ENCODE measurements at places on chromosomes 13 and 19. TPM values are rescaled to one million over a fixed set of nuclear protein-coding genes. Genes with fewer than 3 reads are reported as not detected.

Gene KL
- total RNA-seq = 6.4 TPM

Gene ZNF841
- total RNA-seq = 26.6 TPM

Gene ZNF471
- total RNA-seq = 8.6 TPM

Gene ZNF486
- 3.9 TPM for total RNA-seq

DNA sequence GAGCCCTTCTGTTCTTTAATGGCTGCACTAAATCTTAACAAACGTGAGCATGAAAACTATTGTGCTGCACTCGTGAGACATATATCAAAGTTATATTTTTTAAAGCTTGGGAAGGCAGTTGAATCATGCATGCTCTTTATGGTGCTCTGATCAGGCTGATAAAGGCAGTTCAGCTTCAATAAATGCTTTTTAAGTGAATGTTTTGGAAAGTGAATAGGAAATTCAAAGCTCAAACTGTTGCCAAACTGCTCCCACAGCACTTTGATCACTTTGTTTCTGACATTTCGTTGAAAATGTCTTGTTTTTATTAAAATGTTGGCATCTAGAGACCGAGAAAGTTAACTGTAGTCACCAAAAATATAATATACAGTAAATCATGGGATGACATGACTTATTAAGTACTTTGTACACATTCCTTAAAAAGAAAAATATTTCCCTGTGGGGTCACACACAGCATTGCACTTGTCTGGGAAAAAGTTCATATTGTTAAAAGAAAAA, 625.7 kb upstream of the PCDH9 start:
- no peak for DNase-seq

Gene IFNL1
- not detected for total RNA-seq

GRCh38 chr13:38213314-38213713, 136.3 kb upstream of the UFM1 start:
- no peak for DNase-seq

DNA sequence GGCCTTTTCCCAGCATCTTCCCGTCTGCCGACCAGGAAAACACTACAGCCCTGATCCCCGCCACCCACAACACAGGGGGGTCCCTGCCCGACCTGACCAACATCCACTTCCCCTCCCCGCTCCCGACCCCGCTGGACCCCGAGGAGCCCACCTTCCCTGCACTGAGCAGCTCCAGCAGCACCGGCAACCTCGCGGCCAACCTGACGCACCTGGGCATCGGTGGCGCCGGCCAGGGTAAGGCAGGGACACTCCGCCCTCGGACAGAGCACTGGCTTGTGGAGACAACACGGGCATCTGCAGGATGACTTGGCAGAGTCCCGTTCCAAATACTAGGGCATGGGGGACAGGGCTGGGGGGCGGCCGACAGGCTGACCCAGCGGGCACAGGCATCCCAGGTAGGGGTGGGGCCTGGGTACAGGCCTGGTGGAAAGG, 31.1 kb downstream of the COMP start:
- DNase-seq = no peak

Gene EDNRB
- 14.9 TPM for total RNA-seq

DNA sequence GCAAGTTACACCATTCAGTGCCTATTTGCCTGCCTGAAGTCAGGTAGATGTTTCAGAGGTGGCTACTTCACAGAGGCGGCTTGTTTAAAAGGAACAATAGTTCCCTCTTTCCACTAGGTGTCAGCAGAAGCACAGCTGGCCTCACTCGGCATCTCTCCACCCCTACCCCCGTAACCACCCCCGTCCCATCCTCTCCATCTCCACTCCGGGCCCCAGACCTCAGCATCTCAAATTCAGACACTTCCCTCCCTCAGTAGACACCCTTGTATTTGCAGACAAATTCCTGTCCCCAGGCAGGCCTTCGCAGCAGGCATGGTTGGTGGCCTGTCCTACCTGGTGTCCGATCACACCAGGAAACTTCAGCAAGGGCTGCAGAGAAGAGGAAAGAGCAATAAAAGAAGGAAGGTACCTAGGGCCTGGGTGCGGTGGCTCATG, 9.1 kb upstream of the DPP9 start:
- DNase-seq = peak; percentile 81

DNA sequence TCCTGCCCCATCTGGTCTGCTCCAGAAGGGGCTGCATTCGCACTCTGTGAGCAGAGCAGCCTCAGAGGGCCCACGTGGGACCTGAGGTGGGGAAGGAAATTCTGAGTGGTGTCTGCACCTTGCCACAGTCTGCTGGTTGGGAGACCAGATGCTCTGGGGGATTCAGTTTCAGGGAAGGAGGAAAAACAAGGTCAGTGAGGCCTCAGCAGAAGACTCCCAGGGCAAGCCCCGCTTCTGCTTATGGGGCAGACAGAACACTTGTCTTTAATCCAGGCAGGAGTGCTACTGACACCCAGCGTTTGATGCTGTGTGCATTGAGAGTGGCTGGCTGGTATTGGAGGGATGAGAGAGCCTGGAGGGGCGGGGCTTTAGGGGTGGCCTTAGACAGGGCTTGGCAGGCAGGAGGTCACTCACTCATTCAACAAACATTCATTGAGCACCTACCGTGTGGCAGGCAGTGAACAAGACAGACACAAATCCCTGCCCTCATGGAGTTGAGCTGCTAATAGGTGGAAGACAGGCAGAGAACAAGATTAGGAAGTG, 4.9 kb upstream of the CLEC17A start:
- no peak for DNase-seq

DNA sequence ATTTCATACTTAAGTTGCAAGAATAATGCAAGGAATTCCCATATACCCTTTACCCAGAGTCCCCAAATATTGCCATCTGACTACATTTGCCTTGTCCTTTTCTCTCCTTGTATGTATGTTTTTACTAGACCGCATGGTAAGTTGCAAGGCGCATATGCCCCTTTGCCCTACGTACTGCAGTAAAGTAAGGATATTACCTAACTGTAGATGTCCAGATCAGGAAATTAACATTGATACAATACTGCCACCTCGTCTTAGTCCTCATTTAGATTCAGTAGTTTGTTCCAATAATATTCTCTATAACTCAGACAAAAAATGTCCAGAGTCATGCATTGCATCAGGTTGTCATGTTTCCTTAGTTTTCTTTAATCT, 9.3 kb downstream of the SAFB start:
- no peak for DNase-seq

Gene MBD3L2
- not detected for total RNA-seq

Gene CYP2B6
- not detected for total RNA-seq

Gene ZNF444
- total RNA-seq = 28.6 TPM

GRCh38 chr13:41502673-41503072, 45.3 kb downstream of the RGCC start:
- DNase-seq = no peak

Gene PDCD2L
- total RNA-seq = 8.0 TPM

DNA sequence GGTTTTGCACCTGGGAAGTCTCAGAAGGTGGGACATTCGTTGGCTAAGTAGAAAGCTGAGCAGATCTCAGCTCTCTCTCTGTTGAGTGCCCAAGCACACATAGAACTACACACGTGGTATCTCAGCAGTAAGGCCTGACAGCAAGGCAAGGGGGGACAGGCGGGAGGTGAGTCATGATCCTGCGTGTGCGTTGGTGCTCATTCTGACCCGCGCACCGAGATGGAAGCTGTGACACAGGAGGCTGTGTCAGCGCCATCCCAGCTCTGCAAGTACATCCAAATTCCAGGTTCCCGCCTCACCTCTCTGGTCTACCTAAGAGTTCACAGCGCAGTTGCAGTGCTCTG, 135.7 kb downstream of the USP12 start:
- DNase-seq = no peak

DNA sequence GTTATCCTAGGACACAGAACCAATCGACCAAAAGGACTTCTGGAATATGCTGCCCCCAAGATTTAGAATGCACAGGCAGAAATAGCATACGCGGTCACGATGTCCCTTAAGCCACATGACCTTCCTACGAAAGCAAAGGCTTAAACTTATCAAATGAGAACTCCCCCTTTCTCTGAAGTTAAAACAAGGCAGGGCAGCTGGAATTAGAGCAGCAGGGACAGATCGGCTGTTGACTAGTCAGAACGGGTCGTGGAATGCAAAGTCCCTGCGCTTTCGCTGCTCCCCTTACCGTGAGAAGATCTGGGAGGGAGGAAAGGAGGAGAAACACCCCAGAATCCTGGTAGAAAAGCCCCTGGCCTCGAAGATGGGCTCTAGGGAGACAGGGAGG, 799 bp upstream of the USPL1 start:
- peak; percentile 88 for DNase-seq

- no peak for DNase-seq
Observed at GRCh38 chr19:14582894-14583340, at the start of gene CLEC17A. TSS of gene CLEC17A (plus strand) at chr19:14583084. CDS start at chr19:14583161, 77 bp downstream.

Gene CD37
- 5.8 TPM for total RNA-seq
